ENCODE measurements at places on chromosomes 13 and 19.

GRCh38 chr19:17455308-17456123 lies 5.2 kb downstream of the NXNL1 start:
- no peak for DNase-seq

- DNase-seq = peak; percentile 81
Observed at GRCh38 chr19:12872941-12873890, 8.0 kb downstream of the DNASE2 start.

DNA sequence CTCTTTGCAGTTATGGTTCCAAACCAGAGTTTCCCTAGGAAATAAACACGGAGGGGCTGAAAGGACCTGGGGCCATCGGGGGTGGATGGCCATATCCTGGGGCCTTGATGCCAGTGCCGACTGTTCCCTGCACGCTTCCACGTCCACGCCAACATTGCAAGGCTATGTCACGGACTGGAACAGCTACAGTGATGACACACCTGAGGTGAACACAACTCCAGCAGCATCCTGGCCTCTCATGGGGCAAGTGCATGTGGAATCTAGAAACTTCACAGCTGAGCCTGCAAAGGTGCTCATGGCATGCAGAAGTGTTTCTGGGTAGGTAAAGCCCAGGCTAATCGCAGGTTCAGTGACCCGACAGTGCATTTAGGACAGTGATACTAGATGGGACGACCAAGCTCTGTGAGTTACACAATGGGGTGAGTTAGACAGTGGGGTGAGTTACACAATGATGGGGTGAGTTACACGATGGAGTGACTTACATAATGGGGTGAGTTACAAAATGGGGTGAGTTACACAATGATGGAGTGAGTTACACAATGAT lies 52.0 kb upstream of the GAS6 start:
- DNase-seq = no peak

GRCh38 chr19:6564393-6564792 lies 26.6 kb downstream of the CD70 start:
- no peak for DNase-seq

GRCh38 chr13:51015973-51016372 lies 95.1 kb downstream of the C13orf42 start:
- DNase-seq = no peak

- DNase-seq = no peak
Observed at GRCh38 chr19:42471554-42472249, 29.0 kb upstream of the CXCL17 start.

GRCh38 chr19:31611046-31611877 lies 262.0 kb upstream of the TSHZ3 start:
- DNase-seq = no peak

GRCh38 chr19:7971553-7972520 lies 28.4 kb upstream of the TIMM44 start:
- DNase-seq = no peak

DNA sequence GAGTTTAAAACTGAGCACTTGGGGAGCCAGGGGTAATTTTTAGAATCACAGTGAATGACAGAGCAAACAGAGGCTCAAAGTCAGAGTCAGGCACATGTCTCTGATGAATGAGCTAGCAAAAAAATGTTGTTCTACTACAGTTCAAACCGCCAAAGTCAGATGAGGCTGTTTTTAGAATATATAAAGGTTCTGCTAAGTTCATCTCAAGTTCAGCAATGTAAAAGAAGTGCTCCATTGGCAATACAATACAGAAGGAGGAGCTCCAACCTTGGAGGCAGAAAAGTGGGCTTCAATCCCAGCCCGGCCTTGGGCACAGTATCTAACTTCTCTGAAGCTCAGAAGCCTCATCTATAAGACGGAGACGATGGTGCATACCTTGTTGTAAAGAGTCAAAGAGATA lies 70.1 kb upstream of the IPO5 start:
- no peak for DNase-seq

GRCh38 chr13:31945202-31945961 lies 86.2 kb upstream of the FRY start:
- peak; percentile 20 for DNase-seq

DNA sequence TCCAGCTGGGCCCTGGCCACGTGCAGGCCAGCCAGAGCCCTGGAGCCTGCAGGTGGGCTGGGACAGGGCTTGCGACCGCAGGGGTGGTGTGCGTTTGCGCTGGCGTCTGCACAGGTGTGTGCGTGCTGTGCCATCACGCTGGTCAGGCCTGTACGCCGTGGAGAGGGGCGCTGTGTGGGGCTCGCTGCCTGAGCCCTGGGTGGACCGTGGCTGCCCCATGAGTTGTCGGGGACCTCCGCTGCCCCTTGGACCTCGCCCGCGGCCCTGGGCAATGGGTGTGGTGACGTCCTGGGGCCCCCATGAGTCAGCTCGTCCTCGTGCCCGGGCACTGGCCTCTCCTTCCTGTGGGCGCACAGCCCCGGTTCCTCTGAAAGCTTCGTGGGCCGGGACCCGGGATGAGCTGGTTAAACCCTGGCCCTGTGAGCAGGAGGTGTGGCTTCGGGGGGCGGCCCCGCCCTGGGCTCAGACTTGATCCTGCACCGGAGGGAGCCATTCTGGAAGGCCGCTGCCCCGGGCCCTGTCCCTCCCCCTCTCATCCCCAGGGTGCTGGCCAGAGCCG lies 6.8 kb downstream of the CSNK1G2 start:
- no peak for DNase-seq

- no peak for DNase-seq
Observed at GRCh38 chr13:99489028-99489427, 12.2 kb upstream of the TM9SF2 start.

- DNase-seq = no peak
Observed at GRCh38 chr13:99619207-99619606, 117.9 kb downstream of the TM9SF2 start.

- DNase-seq = no peak
Observed at GRCh38 chr19:13981021-13981420, 25.1 kb downstream of the RFX1 start.

DNA sequence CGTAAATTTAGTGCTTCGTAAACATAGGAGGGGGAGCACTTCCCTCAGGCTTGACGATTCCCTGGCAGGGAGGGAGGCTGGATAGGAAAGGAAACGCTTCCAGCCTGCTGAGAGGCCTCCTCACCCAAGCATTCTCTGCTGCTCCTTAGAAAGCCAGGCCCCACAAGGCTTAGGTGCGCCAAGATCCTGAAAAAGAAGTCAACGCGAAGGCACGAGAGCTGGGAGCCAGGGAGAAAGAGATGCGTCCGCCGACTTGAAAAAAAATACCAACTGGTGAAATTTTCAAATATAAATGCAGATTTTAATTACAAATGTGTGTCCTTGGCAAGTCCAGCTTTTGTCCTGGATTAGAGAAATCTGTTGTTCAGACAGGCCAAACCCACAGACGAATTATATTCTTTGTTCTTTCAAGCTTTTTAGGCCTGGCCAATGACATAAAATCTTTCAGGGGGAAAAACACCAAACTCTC lies 64.0 kb downstream of the ALOX5AP start:
- no peak for DNase-seq

- DNase-seq = no peak
Observed at GRCh38 chr13:51339354-51339753, at the start of gene SERPINE3. Gene SERPINE3, plus strand, starts transcription at chr13:51339691. Its CDS starts 1,401 bp downstream, at chr13:51341092.

- DNase-seq = no peak
Observed at GRCh38 chr19:13827656-13828055, 32.4 kb downstream of the ZSWIM4 start.

DNA sequence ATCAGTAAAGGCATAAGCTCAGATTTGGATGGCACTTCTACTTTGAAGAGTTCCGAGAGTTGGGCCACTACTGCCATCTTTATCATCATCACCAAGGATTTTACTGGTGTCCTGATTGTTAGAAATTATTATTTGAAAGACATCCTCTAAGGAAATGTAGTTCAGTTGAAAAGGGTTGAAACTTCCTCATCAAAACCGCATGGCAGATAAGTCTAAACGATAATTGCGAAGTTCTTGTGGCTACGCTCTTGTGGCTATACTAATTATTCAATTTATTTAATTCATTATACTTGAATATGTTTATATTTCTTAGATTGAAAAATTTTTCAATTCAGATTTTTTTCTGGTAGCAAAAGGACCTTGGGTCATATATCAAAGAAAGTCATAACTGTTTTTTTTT lies 22.4 kb downstream of the TNFRSF19 start:
- no peak for DNase-seq

DNA sequence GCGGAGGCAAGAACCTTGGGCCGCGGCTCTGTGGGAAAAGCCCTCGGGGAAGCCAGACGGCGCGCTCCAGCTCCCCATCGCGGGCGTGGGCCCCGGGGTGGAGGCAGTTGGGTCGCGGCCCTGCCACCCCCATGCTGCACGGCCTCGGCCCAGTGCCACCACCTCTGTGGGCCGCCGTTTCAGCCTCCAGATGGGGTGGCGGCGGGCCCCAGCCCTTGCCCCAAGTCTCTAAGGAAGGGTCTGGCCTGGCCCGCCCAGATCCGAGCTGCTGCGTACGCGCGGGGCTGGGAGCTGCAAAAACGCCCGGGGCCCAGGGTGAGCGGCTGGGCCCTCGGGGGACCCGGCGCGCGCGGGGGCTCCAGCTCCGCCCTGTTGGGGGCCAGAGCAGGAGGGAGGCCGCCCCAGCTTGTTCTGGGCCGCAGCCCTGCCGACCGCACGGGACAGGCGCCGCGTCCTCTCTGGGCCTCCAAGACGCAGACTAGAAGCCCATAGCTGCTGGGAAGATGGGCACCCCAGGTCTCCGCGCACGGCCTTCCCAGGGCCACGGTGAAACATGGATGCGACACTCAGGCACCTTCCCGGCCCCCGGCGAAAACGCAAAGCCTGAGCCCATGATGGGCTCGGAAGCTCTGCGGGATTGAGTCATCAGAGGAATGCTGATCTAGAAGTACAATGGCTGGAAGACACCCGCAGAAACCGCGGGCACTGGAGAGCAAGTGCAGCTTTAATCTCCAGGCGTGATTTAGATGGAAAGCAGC lies 110.1 kb downstream of the KCTD15 start:
- DNase-seq = no peak

GRCh38 chr13:112777637-112778406 lies 88.0 kb downstream of the ATP11A start:
- no peak for DNase-seq

GRCh38 chr13:64782466-64782865 lies 2447.7 kb downstream of the PCDH9 start:
- no peak for DNase-seq

DNA sequence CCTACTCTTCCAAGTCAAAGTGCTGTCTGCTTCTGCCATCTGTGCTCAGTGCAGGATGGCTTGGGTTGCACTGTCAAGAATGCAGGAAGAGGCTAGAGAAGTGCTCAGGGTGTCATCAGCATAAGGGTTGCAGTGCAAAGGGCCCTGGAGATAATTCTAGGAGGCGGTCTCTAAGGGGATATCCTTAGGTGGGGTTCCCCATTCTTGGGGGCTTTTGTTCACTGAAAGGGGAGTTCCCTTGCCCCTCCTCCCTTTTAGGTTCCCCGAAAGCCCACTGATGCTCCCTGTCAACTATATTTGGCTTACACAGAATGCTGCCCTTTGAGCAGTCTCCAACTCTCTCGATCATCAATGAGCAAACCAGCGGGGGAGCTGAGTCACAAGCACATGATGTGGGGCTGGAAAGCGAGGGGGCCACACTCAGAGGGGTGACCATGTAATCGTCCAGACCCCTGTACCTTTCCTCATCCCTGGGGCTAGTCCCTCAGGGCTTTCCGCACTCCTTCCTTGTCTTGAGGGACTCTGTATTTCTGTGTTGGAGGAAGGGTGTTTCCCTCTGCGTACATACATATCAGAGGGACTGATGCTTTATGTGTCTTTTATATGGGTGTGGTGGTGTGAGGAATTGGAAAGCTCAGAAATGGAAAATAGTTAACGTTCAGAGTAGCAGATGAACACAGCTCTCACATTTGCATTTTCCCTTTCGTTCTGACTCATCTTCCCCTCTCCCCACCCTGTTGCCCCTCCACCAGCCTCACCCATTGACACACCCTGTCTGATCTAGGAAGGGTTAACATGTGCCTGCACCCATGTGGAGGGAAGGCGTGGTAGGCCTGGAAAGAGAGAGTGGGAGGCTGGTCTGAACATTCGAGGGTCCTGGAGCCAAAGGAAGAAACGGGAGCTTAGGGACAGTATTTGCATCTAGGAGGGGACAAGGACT lies 6.7 kb downstream of the ZBTB32 start:
- DNase-seq = peak; percentile 87

- DNase-seq = no peak
Observed at GRCh38 chr13:40345654-40346372, 320.6 kb downstream of the FOXO1 start.

- DNase-seq = no peak
Observed at GRCh38 chr13:74796157-74796556, 662.0 kb upstream of the KLF12 start.

DNA sequence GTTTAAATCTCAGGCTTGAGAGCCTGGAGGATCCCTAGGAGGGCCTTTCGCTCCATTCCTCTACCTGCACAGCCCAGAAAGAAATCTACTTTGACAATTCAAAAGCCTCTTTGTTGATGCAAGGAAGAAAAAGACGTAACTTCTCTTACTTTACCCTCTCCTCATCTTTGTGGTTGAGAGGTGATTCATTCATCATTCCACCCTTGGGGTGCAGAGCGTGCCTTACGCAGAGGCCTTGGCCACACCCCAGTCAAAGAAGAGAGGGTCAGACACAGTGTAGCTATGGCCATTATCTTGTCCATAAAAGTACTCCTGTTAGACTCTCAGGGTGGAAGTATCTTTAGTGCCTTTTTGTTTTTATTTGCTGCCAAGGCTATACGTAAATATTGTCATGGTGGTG lies 184.0 kb downstream of the IRS2 start:
- DNase-seq = no peak

- no peak for DNase-seq
Observed at GRCh38 chr13:20161951-20162300, 1.1 kb upstream of the GJA3 start.

GRCh38 chr19:49056101-49056901 lies 1.2 kb downstream of the CGB7 start:
- peak; percentile 66 for DNase-seq

DNA sequence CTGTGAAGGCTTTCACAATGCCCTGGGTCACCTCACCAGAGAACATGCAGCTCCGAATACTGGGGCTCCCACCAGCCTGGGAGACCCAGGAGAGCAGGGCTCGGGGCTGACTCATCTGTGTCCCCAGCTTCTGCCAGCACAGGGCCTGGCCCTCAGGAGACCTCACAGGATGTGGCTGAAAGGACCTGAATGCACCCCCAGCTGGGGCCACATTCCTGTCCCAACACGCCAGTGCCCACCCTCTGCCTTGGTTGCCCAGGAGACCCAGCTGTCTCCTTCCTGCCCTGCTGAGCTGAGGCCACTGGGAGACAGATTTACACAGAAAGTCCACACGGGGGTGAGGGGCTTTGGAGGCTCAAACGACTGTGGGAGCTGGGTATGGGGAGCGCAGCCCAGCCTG lies 11.9 kb downstream of the BCAT2 start:
- DNase-seq = no peak

DNA sequence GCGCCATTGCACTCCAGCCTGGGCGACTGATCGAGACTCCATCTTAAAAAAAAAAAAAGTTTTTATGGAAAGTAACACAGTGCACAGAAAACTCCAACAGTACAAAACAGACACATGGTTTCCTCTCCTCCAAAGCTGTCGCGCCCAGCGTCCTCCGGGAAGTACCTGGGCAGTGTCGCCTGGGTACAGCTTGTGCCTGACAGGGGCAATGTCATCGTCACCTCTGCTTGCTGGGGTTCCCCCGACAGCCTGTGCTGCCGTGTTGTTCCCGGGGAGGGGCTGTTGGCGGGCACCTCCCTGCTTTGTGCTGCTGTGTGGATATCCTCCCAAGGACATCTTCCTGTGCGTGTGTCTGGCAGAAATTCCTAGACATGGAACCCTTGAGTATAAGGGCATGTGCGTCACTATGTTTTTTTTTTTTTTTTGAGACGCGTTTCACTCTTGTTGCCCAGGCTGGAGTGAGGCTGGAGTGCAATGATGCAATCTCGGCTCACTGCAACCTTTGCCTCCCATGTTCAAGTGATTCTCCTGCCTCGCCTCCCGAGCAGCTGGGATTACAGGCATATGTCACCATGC lies 2.4 kb upstream of the F2RL3 start:
- DNase-seq = no peak
